ENCODE measurements at places on chromosomes 16 and 17.

DNA sequence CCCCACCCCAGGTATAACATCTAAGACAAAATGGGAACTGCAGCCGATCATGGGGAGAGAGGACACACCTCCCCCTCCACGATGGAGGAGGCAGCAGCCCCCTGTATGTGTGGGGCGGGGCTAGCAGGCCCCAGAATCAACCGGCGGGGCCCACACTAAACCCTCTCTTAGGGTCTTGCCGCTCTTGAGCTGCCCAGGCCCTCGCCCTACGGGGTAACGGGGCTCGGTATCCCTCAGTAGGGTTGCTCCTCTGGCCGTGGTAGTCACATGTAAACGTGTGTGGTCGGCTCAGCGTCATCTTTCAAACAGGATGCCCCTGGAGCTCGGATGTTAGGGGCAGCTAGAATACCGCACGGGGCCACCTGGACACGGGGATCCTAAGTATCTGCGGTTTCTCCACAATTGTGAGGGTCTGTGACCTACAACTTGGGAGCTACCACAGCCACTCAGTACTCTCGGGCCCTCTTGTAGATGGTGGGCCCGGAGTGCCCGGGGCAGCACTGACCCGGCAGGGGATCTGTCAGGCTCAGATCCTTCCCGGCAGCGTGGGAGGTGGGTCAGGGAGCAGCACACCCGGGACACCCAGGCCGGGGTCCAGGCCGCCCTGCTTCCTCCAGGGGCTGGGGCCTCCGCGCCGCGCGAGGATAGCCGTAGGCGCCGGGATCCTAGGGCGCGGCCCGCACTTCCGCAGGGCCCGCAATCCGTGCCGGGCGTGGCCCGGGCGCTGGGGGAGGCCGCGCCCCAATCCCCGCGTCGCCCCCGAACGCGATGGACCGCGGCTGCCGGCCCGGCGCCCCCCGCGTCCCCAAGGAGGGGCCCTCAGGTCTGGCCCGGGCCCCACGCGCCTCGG lies 781 bp downstream of the ARHGDIA start:
- DNase-seq: peak; percentile 43

DNA sequence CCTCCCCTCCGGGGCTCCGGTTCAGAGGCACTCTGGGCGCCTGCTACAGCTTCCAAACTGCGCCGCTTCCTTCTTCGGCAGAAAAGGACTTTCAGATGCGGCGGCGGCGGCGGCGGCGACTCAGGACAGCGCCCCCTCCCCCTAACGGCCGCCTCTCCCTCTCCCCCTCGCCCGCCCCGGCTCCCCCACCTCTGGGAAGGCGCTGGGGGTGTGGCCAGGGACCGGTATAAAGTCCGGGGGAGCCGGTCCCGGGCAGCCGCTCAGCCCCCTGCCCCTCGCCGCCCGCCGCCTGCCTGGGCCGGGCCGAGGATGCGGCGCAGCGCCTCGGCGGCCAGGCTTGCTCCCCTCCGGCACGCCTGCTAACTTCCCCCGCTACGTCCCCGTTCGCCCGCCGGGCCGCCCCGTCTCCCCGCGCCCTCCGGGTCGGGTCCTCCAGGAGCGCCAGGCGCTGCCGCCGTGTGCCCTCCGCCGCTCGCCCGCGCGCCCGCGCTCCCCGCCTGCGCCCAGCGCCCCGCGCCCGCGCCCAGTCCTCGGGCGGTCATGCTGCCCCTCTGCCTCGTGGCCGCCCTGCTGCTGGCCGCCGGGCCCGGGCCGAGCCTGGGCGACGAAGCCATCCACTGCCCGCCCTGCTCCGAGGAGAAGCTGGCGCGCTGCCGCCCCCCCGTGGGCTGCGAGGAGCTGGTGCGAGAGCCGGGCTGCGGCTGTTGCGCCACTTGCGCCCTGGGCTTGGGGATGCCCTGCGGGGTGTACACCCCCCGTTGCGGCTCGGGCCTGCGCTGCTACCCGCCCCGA lies at the start of gene IGFBP4:
Gene IGFBP4 (plus strand): TSS at position 255 of the 792 bp plus-strand sequence. CDS start 286 bp downstream, at position 541.
- peak; percentile 68 for DNase-seq

DNA sequence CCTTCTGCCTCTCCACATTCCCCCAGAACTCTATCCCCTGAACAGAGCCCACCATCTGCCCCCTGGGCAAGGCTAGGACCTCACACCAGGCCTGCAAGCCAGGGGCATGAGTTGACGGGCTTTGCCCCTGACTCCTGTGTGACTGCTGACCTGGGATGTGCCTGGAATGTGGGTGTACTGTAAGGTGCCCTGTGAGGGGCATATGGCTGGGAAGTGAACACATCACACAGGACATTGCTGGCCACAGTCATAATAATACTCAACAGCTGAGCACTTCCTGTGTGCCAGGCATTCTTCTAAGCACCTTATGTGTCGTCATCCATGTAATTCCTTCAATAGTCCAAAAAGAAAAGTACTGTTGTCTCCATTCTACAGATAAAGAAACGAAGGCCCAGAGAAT lies 13.3 kb downstream of the CES4A start:
- no peak for DNase-seq

DNA sequence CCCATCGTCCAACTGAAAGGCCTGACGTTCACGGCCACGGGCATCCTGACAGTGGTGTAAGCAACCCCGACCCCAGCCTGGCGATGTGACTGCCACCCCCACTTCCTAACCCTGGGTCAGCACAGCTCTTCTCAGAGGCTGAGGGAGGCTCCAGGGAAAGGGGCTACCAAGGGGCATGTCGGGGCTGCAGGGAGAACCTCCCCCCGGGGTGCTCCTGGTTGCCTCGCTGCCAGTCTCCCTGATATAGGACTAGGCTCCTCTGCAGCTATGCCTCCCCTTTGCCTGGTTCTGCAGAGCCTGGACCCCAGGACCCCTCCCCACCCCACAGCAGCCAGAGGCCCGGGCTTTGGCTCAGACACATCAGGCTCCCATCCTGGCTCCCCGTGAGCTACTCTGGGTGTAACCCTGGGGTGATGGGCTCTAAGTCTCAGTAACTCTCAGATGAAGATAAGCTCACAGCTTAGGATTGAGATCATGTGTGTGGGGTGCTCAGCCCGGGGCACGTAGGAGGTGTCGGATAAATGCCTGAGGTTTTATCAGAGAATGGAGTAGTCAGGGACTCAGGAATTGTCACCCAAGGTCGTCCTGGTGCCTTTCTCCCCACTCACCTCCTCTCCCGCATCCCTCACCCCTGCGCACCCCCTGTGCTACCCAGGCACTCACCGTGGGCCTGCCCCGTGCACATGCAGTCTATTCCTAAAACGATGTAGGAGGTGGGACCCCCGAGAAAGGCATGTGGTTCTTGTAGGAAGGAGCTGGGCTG lies 10.6 kb downstream of the ITGAD start:
- DNase-seq: no peak

DNA sequence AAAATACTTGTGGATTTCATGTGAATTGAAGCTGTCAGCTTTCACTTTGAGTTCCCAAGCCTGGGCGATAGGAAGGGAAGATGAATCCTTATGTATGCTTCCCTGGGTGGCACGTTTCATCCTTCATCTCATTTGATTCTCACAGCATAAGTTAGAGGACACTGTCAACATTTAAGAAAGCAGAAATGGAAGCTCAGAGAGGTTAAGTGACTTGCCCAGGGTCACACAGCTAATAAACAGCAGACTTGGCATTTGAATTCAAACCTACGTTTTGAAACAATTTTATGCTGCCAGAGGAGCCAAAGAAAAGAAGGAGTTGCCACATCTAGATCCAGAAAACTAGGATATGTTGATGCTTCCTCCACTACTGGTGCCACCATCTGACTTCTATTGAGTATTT lies 108.3 kb upstream of the GPR139 start:
- no peak for DNase-seq

DNA sequence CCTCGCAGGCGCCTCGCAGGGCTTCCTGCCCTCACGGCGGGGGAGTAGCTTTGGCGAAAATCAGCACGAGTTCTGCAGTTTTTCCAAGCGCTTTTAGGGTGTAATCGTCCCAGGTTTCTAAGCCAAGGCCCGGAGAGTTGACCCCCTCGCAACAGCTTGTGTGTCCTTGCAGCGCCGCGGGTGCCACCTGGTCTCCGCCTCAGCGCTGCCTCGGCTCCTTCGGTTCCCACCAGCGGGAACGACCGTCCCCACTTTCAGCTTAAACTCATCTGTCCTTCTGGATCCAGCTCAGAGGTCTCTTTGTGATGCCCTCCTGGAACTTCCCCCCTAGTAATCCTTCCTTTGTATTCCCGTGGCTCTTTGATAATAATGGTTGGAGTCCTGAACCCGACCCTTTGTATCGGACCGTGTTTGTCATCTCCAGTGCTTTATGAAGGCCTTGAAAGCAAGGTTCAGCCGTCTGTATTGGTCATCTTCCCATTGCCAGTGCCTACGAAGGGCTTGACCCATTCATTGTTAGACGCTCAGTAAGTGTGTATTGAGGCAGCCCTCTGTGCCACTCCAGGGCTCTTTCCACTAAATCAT lies 858 bp upstream of the SMARCE1 start:
- no peak for DNase-seq

DNA sequence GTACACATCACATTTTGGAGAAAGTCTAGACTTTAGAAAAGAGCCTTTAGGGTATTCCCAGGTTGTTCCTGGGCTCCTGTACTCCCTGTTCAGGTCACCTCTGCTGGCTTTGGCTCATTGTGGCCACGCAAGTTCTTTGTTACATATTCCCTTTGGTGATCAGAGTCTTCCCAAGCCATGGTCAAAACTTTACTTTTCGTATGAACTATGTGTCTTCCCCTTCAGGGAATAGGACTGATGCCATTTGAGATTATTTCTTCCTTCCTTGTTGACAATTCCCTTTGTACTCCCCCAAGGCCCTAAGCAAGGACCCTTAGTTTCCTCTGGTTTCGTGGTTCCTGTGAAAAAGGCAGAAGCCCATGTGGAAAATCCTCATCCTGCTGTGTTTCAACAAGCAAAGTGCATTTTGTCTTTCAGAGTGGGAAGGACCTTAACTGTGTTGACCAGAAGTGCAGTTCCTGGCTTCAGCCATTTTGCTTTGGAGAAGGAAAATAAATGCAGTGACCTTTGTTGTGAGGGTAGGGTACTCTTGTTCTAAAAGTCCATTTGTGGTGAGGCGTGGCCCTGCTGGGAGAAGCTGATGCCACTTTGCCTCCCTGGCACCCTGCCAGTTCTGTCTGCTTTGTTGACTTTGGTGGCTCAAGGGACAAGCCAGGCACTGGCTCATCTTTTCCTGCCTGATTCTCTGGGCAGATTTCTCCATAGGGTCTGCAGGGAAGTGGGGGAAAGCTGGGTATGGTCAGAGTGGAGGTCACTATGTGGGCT lies 55.1 kb downstream of the ZNRF1 start:
- DNase-seq: no peak
